ENCODE measurements at places on chromosomes 2 and 18.

DNA sequence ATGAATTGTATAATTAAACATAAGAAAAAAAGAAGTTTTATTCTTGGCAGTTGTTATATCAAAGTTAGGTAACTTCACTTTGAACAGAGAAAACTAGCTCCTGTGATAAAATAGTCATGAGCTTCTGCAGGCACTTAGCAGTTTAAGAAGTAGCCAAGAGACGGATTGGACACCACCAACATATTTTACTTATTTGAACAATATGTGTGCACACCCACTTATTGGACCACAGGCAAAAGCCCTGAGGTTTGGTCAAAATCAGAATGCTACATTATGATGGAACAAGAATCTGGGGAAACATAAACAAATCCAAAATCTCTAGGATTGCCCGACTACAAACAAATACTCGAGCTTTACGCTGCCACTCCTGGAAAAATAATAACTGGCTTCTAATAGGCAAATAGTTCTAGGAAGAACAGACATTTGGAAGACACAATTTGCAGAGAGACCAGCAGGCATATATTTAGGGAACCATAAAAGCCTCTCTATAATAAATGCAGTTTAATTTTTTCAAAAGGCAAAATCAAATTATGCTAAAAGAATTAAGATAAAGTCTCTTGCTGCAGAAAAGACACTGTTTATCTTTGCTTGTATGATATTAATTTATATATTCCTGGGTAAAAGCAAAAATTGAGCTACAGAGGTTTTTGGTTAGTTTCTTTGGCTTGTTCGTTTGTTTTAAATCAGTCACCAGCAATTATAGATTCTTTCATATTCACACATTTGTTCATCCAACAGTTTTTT is 117.9 kb downstream of the CDC42EP3 start:
- DNase-seq, result no peak

- no peak for DNase-seq
Measured at GRCh38 chr2:46184794-46185583, 112.2 kb upstream of the EPAS1 start.

- DNase-seq, result no peak
Measured at GRCh38 chr2:31580321-31581117, at the start of gene SRD5A2. SRD5A2 (minus strand) TSS chr2:31580938; CDS start chr2:31580900, 38 bp downstream.

DNA sequence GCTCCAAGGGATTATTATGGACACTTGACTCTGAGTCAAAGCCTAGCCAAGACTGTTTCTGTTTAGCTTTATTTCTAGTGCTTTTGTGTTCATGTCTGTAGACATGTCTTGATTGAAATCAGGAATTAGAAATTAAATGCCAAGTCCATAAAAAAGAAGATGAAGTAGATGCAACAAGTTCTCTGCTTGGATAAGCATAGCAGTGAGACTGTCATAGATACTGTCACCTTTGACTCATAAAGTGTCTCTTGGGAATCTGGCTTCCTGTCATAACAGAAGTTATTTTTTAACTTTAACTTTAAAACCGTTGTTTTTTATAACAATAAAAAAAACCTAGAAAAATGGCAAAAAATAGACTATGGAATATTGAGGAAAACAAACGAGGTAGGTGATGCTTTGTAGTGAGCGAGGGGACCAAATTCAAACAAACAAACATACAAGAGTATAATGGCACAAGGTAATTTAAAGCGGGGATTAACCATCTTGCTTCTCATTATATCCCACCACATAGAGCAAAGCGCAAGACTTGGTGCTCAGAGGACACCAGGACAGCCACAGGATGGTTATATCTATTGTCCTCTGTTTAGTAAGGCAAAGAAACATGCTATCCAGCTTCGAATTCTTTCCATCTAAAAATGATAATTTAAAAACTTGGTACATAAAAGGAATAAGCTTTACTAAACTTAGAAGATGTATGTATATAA is 64.6 kb downstream of the CD226 start:
- no peak for DNase-seq

- DNase-seq, result no peak
Measured at GRCh38 chr2:113791697-113792590, 35.5 kb upstream of the SLC35F5 start.

- peak; percentile 86 for DNase-seq
Measured at GRCh38 chr18:79246309-79247108, 149.2 kb upstream of the NFATC1 start.

GRCh38 chr2:98140210-98140609 is 53.2 kb downstream of the VWA3B start:
- no peak for DNase-seq

- peak; percentile 73 for DNase-seq
Measured at GRCh38 chr2:133986081-133986837, 267.6 kb upstream of the MGAT5 start.

GRCh38 chr18:3008541-3008940 is 4.4 kb downstream of the LPIN2 start:
- peak; percentile 52 for DNase-seq

GRCh38 chr2:134200036-134200618 is 53.7 kb upstream of the MGAT5 start:
- DNase-seq, result no peak

- DNase-seq, result no peak
Measured at GRCh38 chr2:144517866-144518747, 1.8 kb downstream of the ZEB2 start.

- DNase-seq, result no peak
Measured at GRCh38 chr18:49623571-49623970, 61.7 kb downstream of the LIPG start.

- DNase-seq, result no peak
Measured at GRCh38 chr2:220101980-220102379, 474.6 kb downstream of the SLC4A3 start.

GRCh38 chr2:70541481-70542020 is 12.1 kb downstream of the TGFA start:
- no peak for DNase-seq

DNA sequence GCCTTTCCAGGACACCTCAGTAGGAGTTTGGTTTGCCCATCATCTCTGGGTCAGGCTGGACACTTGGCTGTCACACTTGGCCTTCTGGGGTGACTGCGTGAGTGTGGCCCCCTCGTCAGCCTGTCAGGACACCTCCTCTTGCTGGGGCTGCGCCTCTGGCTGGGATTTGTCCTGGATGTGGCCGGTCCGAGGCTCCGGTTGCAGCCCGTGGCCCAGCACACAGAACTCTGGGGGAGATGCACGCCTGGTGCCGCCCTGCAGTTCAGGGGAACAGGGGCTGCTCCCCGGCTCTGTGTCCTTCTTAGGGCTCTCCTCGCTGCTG is 9.6 kb downstream of the PCARE start:
- DNase-seq, result no peak
